Astrocyte (in vitro differentiated cells and primary cell): ENCODE measurements at places on chromosomes 7 and 10. TPM values are rescaled to one million over a fixed set of nuclear protein-coding genes. Genes with fewer than 3 reads are reported as not detected.

DNA sequence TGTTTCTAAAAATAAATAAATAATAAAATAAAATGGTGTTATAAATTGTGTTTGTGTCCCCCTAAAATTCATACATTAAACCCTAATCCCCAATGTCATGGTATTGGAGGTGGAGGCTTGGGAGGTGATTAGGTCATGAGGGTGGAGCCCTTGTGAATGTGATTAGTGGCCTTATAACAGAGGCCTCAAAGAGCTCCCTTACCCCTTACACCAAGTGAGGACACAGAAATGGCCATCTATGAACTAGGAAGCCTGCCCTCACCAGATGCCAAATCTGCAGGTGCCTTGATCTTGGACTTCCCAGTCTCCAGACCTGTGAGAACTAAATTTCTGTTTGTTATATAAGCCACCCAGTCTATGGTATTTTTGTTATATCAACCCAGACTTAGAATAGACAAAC, 738.7 kb downstream of the PARD3 start:
- no peak for DNase-seq

DNA sequence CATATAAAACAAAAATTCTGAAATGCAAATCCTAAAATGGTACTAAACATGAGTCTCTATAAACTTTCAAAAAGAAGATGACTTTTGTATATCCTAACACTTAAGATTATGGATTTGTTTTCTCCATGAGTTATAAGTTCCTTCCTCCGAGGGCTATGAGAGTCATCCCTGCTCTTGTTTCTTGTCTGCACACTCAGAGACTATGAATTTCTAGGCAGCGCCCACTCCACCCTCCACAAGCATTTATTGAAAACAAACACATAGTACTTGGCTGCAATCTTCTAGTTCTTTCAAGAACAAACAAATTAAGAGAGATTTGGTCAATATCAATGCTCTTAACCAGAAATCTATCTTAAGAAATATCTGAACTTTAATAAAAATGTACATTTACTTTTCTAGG, 211.7 kb downstream of the DKK1 start:
- DNase-seq: peak; percentile 70

GRCh38 chr10:61975391-61975932, 74.0 kb downstream of the ARID5B start:
- peak; percentile 80 for DNase-seq

The DYNC1I1 gene
- 3.2 TPM in 2 replicates for total RNA-seq

The AGMO gene
- 0.34 and 0.41 TPM in 2 replicates for total RNA-seq

DNA sequence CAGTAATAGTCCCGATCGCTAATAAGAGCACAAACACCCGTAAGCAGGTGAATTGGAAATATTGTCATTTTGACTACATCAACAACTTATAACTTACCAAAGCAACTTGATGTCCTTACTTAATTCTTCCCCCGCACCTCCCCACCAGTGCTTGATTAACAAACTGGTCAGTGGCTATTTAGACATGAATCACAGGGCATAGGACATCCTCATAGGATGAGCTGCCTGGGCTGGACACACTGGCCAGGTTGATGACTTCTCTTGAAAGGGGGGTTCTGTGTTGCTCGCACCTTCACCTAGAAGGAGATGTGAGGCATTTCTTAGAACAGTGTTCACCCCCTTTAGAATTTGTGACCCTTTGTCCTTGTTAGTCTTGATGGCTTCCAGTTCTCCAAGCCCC, 163.2 kb downstream of the TCF7L2 start:
- no peak for DNase-seq

GRCh38 chr7:55019191-55019690, 424 bp downstream of the EGFR start:
- no peak for DNase-seq

DNA sequence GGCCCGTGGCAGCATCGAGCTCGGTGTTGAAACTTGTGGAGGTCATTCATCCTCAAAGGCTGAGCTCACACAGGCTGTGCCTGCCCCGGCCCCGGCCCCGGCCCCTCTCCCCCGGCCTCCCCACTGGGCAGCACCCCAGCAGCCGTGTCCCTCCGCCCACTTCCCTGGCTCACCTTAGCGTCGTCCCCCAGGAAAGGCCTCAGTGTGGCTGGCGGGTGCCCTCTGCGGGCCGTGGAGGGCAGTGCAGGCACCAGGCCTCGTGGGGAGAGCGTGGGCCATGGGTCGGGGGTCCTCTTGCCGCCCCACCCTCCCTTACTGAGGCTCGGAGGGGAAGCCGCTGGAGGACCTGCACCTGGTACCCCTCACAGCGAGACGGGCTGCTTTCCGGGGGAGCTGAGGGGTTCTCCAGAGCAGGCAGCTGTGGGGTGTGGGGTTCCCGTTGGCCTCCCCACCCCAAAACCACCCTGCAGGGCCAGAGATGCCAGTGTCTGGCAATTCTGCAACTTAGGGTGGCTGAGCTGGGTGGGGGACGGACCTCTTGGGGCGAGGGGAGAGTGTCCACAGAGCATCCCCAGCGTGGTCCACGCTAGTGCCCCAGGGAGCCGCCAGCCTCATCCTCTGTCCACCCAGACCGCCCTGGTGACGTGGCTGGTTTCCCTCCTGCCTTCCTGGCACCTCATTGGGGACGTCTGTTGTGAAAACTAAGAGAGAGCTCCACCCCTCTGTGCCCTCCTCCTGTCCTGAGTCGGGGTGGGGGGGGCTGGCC, 44.2 kb upstream of the DPYSL4 start:
- no peak for DNase-seq

DNA sequence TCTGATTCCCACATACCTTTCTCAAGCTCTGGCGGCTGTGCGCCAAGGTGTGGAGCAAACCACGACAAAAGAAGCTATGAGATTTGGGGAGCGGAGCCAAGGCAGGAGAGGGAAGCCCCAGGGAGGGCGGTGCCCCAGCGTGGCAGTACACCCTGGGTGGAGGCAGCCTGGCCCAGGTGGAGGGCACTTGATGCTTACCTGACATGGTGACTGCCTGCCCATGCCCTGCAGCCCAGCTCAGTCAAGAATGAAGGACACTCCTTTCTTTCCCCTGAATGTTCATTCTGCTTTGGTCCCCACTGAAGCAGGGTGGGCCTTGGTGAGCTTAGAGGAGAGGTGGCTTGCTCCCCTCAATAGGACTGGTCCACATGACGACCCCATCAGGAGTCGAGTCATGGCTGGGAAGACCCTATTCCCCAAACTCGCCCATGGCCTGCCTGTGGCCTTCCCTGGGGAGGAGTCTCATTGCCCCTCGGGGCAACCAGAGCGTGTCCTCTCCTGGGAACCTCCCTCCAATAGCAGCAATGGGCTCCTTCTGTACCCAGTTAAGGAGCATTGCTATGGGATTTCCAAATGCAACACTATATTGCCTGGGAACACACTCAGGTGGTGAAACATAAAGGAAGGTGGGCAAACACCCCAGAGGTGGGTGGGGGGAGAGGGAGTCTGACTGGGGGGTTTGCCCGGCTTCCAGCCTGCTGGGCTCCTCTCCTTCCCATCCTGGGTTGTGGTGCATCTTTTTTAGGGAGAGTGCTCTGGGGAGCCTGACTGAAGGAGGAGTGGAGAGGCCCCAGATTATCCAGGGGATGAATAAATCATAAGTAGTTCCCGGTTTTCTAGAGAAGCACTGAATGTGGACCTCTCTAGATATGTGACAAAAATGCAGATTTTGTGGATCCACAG, 22.7 kb downstream of the RAMP3 start:
- no peak for DNase-seq

DNA sequence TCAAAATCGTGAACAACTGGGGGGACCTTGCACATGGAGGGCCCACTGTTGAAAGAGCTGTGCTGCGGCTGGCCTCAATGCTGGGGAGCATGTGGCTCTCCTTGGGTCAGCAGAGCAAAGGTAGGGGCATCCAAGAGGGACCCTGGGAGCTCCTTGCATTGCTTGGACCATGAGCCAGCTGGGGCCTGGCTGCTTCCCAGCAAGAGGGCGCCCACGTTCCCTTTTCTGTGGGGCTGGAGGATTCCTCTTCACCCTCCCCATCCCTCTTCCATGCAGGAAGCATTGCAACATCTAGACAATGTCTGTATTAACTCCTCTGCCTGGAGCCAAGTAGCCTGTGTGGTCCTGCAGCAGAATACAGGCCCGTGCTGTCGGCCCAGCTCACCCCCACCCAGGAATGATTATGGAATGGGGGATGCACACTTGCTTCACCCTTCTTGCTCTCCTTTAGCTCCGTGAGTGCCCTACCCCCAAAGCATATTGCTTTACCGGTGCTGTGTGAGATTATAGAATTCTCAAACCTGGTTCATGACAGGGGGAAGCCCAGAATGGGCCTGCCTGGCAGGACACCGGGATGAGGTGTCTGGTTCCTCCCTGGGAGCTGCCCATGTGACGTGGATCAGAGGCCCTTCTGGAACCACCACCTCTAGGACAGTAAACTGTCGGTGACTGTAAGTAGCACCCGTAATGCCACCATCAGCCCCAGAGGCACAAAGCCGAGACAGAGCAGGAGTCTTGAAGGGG, 61.9 kb downstream of the SYPL1 start:
- DNase-seq: peak; percentile 31

DNA sequence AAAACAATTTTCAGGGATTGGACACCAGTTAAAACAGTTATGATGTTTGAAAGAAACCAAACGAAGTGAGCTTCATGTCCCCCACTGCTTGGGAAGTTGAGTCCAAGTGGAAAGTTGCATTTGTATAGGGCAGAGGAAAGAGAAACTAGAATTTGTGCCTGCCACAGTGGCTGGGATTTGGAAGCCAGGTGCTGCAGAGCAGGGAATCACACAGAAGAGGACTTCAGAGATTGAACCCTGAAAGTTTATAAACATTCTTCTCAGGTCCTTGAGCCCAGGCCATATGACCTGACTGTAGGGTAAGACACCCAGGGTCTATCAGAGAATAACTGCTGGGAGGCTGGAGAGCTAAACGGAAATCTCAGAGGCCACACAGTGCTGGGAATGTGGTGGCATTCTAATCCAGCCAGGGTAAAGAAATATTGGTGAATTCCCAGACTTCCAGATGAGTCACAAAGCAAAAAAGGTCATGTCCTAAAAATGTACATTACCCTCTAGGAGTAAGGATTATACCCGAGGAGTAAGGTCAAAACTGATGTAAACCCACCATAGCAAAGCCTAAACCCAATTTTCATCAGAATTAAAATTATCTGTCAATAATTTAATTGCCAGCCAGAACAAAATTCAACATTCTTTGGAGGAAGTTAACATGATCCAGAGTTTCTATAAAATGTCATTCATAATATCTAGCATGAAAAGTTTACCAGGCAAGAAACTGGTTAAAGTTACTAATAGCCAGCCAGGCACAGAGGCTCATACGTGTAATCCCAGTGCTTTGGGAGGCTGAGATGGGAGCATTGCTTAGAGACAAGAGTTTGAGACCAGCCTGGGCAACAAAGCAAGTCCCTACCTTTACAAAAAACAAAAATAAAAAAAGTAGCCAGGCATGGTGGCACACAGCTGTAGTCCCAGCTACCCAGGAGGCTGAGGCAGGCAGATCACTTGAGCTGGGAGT, 31.2 kb downstream of the TOMM7 start:
- peak; percentile 52 for DNase-seq

DNA sequence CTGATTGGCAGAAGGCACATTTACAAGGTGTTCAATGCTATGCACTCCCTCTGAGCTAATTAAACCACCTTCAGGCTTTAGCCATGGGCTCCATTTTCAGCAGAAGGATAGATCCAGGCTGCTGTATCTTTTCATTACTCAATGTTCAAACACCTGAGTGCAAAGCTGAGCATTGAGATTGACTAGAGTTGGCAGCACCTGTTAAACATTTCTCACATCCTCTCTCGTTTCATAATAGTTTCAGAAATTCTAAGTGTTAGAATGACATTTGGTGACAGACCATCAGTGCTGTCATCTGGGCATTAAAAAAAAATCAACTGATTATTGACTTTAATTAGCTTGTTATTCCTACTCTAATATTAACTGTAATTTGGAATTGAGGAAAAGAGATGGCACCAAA, 187.1 kb upstream of the SEMA3E start:
- no peak for DNase-seq

The ZNF485 gene
- total RNA-seq: 4.1 and 4.3 TPM in 2 replicates

DNA sequence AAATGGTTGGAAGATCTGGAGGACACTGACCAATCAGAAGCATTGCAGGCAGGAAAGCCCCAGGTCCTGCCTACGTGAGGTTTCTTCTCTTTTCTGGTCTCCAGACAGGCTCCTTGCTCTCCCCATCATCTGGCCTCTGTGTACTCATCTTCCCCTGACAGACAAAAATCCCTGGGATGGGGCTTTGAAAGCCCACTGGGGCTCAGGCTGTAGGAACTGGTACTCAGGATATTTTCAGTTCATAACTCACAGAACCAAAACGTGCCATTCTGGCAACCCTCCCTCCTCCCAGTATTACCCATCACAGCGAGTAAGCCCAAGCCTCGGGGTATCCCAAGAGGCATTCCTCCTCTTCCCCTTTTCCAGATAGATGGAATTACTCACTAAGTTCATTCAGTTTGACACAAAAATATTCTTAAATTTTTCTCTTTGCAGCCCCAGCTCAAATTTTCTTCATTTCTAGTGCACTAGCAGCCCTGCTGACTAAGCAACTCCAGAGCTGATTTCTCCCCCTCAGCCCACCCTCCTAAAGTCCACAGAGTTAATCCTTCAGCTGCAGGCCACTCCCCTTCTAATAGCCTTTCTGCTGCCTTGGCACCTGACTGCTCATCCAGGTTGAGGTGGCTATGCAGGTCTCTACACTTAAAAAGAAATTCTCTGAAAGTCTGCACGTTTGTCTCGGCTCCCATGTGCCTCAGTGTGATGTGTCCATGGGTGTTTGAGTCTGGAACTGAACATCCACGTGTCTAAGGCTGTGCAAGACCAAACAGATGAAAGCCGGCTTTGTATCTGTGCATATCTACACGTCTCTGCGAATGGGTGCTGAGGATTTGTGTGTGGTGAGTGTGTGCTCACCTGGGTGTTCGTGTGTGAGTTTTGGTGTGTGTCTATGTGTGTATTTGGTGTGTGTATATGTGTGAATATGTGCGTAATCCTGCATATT, 331.4 kb downstream of the CCSER2 start:
- DNase-seq: no peak

- no peak for DNase-seq
Observed at GRCh38 chr7:22787951-22788350, 34.7 kb downstream of the TOMM7 start.

The SPDYE16 gene
- not detected in 2 replicates for total RNA-seq

DNA sequence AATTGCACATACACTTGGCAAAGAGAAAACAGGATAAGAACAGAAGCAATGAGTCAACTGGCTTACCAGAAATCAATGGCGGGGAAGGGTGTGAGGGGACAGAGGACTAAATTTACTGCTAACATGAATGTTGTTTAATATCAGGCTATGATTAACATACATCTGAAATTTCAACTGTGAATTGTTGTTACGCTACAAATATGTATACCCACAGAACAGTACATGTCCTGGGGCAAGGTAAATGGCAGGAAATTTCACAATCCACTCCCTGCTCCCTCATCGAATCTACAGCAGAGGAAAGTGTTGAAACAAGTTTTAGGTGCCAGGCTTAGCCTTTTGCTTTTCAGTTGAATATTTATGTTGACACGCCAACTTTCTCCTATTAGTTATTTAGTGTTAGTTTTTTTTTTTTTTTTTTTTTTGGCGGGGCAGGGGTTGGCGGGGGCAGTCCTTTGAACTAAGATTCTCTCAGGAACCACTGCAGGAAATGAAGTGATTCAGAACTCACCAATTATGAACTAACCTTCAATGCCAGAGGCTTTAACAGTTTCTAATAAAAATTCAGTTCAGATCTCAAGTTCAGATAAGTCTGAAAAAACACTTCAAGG, 99.0 kb downstream of the UBE2H start:
- no peak for DNase-seq
